Activated CD4-positive, alpha-beta T cell treated with anti-CD3 and anti-CD28 coated beads, Interleukin-2, amount 50 U/mL, for 1 hour (primary cell): ENCODE measurements at places on chromosomes 13 and 19.

- no peak for DNase-seq
Measured at GRCh38 chr19:49738268-49738667, 24.8 kb downstream of the TSKS start.

GRCh38 chr13:73985783-73986182 lies 148.4 kb downstream of the KLF12 start:
- no peak for DNase-seq

DNA sequence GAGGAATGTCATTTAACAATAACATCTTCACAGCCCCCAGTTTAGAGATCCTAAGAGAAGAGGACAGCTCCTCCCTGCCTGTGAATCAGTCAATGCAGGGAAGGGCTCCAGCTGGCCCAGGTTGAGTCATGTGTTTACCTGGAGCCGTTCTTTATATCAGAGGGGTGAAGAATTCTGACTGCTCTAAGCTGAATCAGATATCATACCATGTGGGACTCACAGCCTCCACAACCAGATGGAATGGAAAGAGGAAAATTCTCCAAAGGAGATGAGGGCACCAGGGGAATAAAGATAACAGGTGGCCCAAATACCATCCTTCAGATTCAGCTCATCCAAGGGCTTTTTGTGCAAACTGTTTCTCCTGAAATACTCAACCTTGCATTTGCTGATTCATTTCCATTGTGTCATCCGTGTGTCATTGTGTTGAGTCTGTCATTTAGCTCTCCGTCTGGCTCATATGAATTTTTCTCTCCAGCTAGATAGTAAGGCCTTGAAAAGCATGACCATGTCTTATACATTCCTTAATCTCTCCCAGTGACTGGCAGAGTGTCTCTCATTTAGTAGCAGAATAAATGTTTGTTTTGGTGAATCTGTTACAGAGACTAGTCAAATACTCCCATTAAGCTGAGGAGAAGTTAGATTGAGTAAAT lies 217.9 kb downstream of the RFC3 start:
- DNase-seq, result no peak

- DNase-seq, result no peak
Measured at GRCh38 chr19:45280471-45280961, 29.4 kb downstream of the MARK4 start.

DNA sequence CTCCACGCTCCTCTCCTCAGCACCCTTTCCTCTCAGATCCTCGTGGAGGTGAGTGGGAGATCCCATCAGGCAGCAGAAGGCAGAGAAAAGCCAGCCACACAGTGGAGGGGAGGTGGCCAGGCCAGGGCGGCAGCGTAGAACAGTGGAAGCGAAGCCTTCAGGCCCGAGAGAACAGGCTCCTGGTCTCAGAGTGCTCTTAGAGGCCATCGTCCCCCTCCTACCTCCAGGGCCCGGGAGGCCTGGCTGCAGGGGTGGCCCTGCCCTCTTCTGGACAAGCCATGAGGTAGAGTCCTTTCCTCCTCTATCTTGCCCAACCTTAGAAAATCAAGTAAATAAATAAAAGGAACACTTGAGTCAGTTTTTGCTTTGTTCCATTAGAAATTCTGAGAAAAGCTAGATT lies 202.0 kb downstream of the KATNAL1 start:
- no peak for DNase-seq

DNA sequence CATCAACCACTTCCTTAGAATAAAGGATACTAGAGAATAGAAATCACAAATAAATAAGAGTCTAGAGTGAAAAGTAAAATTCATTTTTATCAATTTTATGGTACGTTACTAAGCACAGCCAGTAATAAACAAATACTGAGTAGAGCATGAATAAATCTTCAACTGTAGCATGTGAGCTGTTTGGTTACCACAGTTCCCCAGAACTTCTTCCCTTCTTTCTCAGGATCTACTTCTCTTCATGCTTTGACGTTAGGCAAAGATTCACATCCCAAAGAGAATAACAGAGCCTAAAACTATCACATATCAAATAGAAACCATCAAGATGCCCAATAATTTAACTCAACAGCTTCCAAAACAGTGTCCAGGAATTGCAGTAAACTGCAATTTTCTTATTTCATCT lies 7.4 kb downstream of the RUBCNL start:
- no peak for DNase-seq

GRCh38 chr13:41706152-41706551 lies 248.8 kb downstream of the RGCC start:
- DNase-seq, result no peak

DNA sequence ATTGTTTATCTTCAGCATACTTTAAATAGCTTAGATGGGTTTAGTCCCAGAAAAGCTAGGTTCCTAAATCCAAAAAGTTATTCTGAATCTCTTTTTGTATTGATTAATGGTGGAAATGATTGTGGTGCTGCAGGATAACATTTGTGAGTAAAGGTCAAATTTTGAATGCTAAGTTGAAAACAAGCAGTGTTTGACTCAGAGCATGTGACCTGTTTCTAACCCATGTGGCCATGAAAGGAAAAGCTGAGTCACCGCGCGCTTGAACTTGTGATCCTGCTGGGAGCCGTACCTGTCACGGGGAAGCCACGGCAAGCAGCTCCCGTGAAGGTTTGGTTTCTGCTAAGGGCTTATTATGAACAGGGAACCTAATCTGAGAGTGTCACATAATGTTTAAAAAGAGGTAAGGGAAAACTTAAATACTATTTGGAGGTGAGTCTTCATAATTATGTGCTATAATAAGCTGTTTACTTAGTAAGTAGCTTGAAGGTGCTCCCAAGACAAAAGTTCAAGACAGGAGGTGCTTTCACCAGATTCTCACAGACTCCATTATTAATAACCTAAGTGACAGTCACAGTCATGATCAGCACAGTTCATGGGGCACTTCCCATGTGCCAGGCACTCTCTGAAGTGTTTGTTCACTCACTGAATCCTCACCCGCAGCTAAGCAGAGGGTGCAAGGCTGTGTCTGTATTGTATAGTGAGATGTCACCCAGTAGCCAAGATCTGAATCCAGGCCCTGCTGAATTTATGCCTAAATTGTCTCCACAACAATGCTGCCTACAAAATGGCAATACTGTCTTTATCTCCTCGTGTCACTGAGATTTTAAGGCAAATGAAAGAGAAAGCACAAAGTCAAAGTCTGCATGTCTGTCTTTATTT lies 286.5 kb downstream of the MYO16 start:
- peak; percentile 57 for DNase-seq
